ENCODE measurements at places on chromosomes 1 and 21. TPM values are rescaled to one million over a fixed set of nuclear protein-coding genes. Genes with fewer than 3 reads are reported as not detected.

DNA sequence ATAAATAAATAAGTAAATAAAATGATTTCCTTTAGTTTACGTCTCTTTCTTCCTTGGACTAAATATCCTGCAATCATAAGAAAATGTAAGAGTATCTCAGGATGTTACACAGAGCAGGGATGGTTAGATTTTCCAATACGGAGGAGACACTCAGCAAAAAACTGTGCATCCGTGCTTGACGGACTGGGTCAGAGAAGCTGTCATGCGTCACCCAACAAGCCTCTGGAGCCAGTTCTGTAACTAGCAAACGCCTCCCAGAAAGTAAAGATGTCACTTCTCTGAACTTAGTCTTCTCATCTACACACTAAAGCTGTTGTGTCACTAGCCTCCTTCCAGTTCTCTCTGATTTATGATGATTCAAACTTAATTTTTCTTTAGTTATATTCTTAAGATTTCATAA is 3.4 kb downstream of the CFHR4 start:
- no peak for DNase-seq

DNA sequence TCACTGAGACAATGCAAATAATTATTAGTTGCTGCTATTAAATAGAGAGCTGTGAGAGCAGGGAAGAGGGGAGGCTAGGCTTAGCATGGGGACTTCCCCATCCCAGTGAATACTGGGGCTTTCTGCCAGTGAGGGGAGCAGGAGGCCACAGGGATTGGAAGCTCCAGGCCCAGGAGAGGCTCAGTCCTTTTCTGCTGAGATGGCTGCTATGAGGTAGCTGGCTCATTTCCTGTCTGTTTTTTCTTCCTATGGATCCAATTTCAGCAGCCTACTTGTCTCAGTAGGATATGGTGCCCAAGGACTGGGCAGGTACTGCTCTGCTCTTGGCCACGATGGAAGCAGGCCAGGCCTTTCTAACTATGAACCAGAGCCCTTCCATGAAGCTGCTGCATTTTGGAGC is 10.0 kb downstream of the STMN1 start:
- DNase-seq, result peak; percentile 51

The TMPRSS2 gene
- polyA plus RNA-seq, result not detected

The RCC2 gene
- polyA plus RNA-seq, result 10.9 TPM

The RAP1GAP gene
- polyA plus RNA-seq, result 0.67 TPM

The C1orf56 gene
- 17.7 TPM for polyA plus RNA-seq

GRCh38 chr1:38045401-38046332 is 926 bp downstream of the POU3F1 start:
- DNase-seq, result peak; percentile 14

DNA sequence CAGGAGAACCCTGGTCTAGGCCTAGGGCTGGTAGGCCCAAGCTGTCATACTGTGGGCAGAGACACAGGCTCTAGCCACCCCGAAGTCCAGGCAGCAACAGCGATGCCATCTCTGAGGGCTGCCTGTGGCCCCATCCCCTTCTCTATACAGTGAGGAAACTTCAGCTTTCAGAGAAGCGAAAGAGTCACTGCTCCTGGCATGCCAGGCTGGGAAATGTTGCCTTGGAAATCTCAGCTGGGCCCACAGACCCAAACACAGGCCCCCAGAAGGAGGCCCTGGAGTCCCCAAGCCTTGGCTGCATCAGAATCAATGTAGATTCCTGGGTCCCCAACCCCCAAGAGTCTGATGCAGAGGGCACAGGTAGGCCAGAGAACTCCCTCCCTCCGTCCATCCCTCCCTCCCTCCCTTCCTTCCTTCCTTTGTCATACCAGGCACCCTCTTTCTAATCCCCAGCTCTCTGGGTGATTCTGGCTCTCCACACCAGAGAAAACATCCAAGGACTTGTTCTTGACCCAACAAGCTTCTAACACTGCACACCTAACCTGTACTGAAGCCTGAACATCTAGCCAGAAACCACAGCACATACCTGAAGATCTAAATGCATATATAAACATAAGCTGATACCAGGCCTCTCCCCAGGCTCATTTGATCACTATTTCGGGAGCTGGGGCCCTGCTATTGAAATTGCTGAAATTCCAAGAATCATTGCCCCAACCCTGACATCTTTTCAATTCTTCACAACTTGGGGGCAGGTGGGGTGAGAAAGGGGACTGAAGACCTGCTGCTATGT is 143.2 kb upstream of the EDN2 start:
- no peak for DNase-seq

- peak; percentile 40 for DNase-seq
Measured at GRCh38 chr1:21815724-21816321, 3.8 kb downstream of the LDLRAD2 start.

GRCh38 chr21:44456214-44456914 is 1.1 kb downstream of the LRRC3 start:
- no peak for DNase-seq
